ENCODE measurements at places on chromosomes 5 and 9.

GRCh38 chr5:170751631-170752030, 31.9 kb upstream of the GABRP start:
- no peak for DNase-seq

DNA sequence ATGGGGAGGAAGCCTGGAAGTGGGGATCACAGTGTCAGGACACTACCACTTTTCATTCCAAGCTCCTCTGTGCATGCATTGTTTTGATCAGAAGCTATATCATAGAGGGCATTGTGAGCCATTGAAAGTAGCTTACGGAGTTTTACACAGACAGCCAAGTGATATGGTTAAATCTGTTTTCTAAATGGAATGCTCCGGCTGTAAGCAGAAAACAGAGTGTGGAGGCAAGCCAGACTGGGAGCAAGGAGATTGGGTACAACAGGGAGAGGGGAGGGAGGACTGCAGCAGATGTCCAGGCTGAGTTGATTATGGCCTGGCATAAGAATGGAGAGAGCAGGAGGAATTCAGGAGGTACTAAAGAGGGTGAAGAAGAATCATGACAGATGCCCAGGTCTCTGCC, 15.5 kb upstream of the SOWAHA start:
- no peak for DNase-seq

DNA sequence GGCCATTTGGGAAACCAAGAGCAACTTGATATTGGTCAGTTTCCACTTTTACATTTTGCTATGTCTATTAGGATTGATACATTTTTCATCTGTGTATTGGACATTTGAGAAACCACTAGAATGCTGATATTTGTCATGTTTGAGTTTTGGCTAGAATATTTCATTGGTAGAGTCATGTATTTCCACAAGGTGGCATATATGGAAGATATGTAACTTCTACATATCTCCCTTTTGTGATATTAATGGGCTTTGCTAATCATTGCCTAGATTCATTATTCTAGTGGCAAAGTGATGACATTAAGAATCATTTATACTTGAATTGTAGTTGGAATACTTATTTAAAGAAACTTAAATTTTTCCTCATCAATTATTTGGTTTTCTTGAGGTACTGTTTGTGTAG, 692.9 kb upstream of the EDIL3 start:
- DNase-seq = no peak

GRCh38 chr9:69389437-69389995, 64.5 kb downstream of the ENTREP1 start:
- DNase-seq = no peak

- DNase-seq = no peak
Observed at GRCh38 chr5:1975898-1976765, 93.4 kb upstream of the IRX4 start.

- no peak for DNase-seq
Observed at GRCh38 chr5:124742521-124742920, 3.9 kb downstream of the ZNF608 start.

DNA sequence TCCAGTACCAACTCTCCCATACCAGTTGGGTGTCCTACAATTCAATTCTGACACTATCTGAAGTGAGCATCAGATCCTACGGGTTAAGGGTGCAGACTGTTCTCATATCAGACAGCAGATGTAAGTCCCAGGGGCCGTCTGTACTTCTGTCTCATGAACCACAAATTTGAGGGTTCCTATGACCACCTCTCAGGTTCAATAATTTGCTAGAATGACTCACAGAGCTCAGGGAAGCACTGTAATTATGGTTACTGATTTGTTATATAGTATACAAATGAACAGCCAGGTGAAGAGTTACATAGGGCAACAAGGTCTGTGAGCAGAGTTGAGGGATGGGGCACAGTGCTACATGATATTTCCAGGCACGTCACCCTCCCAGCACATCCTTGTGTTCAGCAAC, 499.1 kb downstream of the DMAC1 start:
- no peak for DNase-seq

- DNase-seq = no peak
Observed at GRCh38 chr9:133023117-133023890, 7.5 kb upstream of the GTF3C5 start.

DNA sequence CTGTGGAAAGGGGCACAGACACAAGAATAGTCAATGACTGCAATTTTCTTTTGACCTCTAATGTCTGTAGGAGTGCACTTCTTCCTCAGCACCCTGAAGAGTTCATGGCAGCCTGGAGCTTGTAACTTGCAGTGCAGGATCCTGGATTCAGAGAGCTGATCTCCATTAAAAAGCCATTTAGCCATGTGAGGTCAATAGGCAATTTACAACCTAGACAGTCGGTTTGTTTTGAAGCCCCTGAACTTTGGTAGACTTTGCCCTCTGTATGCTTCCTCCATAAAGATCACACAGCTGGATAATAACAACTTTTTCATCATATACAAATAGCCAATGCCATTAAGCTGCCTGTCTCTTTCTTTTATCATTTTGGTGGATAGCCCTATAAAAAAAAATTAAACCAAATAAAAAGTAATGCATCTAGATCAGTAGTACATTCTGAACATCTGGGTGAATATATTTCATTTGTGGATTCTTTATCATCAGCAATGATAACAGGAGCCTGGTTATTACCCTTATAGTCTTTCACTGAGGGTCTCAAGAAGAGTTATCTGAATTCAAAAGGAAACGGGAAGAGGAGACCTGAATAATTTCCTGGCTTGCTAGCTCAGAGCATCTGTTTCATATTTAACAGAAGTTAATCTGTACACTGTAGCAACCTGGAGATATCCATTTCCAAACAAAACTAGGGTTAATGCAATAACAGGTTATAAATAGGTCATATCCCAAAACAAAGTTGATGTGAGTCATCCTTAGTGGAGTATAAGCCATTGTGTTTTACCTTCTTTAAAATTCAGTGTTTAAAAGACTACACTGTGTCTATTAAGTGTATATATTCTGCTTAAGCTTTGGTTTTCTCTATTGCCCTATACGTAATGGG, 193.8 kb upstream of the ACTBL2 start:
- no peak for DNase-seq

DNA sequence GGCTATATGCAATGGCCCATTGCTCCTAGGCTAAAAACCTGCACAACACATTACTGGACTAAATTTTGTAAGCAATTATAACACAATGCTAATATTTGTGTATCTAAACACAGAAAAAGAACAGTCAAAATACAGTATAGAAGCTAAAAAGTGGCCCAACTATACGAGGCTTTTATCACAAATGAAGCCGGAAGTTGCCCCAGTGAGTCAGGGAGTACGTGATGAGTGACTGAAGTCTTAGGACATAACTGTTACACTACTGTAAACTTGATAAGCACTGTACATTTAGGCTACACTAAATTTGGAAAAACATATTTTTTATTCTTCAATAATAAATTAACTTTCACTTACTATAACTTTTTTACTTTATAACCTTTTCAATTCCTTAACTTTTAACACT, 105.2 kb upstream of the PRR16 start:
- DNase-seq = no peak

DNA sequence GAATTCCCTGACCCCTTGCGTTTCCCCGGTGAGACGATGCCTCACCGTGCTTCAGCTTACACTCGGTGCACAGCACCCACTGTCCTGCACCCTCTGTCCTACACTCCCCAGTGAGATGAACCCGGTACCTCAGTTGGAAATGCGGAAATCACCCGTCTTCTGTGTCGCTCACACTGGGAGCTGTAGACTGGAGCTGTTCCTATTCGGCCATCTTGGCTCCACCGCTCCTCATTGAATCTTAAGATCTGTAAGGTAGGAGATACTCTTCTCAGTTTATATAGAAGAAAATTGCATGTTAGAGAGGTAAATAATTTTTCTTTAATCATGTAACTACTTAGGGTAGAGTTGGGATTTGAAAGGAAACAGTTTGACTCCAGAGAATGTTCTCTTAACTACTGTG, 62.2 kb downstream of the DMRTA1 start:
- DNase-seq = no peak

- no peak for DNase-seq
Observed at GRCh38 chr5:38453921-38454320, 102.5 kb downstream of the LIFR start.
